Kidney capillary endothelial cell (primary cell): ENCODE measurements at places on chromosomes 16 and 17.

- DNase-seq = peak; percentile 69
These were observed 7.3 kb downstream of the TRIM65 start for GRCh38 chr17:75889454-75889853.

GRCh38 chr17:79720705-79721292 lies 9.9 kb upstream of the ENPP7 start:
- DNase-seq = no peak

- DNase-seq = no peak
These were observed 19.9 kb downstream of the ZCCHC14 start for GRCh38 chr16:87472935-87473334.

GRCh38 chr17:27564463-27564862 lies 66.5 kb upstream of the LGALS9 start:
- DNase-seq = no peak

- no peak for DNase-seq
These were observed 216.3 kb downstream of the SPECC1 start for GRCh38 chr17:20225162-20226115.

- no peak for DNase-seq
These were observed 21.8 kb downstream of the FBXO39 start for GRCh38 chr17:6797718-6798351.

- DNase-seq = no peak
These were observed 44.6 kb downstream of the RAI1 start for GRCh38 chr17:17725752-17726457.

DNA sequence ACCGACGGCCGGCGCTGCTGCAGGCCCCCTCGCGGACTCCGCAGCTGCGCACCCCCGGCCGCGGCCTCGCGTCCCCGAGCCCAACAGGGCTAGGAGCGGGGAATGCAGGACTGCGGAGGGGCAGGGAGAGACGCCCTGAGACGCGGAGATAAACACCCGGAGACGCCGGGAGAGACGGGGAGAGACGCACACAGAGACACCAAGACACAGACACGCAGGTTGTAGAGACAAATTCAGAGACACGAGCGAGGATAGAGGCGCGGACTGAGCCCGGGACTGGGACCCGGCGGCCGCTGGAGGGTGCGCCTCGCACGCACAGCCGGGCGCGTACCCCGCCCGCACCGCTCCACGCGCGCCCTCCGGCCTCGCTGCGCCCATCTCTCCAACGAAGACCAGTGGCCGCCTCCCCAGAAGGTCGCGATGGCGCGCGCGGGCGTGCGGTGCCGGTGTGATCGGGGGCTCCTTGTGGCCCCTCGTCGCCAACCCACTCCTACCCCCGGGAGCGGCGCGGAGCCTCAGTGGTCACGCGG lies 902 bp downstream of the STAC2 start:
- DNase-seq = no peak

- peak; percentile 37 for DNase-seq
These were observed 183.2 kb downstream of the C16orf78 start for GRCh38 chr16:49556606-49557446.

DNA sequence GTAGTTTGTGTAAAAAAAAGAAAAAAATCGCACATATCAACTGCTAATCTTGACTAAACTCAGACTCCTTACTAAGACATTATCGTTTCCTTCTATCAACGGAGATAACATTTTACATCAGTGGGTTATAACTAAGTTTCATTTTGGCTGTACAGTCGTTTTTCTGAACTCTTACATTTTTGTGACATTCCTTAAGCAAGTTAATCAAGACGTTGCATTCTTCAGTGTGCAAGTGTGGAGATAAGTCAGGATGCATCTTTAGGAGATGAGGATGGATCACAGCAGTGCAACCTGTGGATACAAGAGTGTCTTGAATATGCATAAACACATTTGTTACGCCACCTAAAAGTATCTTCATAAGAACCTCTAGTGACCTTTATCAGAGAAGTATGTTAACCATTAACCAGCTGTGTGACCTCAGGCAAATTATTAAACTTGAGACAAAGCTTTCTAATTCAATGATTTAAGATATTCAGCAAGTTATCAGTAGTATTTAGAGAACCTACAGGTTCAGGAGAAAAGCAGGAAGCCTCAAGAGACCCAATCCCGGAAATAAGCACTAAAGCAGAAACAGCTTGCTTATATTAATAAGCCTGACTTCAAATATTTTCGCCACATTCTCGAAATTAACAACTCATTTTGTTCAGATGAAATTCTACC lies 9.4 kb downstream of the CMC2 start:
- no peak for DNase-seq

DNA sequence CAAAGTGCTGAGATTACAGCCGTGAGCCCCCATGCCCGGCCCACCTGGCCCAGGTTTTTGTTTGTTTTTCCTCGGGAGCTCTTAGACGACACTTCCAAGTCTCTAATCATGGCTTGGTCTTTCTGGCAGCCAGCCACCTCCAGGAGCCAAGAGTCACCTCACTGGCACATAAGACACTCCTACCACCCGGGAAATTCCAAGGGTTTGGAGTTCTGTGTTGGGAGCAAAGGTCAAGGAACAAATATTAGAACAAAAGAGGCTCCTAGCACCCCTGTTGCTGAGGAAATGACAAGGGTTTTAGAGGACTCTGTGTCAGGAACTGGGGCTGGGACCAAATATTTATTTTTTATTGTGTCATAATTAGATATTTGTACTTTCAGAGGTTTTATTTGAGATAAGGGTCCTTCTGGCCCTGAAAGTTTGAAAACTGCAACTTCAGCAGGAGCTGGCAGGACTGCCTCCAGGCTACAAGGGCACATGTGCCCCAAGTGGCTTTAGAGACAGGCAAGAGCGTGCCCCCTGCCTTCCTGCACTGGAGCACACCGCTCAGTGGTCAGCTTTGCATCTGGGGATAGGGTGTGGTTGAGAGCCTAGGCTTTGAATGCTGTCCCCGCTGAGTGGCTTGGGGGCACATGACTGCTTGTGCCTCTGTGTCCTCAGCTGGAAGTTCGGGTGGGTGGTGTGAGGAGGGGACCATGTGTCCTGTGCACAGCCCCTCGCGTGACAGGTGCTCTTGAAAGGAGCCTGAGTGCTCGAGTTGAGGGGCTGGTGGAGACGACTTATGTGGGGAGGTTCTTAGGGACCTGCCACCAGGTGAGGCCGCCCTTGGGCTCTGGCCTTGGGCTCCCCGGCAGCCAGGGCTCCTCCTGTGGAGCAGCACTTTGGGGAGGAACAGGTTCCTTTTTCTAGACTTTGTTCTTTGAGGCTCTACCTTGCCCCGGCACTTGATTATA lies 29.7 kb downstream of the MGRN1 start:
- no peak for DNase-seq

- DNase-seq = no peak
These were observed 5.8 kb upstream of the SOCS3 start for GRCh38 chr17:78365561-78366108.

- no peak for DNase-seq
These were observed 3.4 kb upstream of the SSTR5 start for GRCh38 chr16:1069154-1069553.

DNA sequence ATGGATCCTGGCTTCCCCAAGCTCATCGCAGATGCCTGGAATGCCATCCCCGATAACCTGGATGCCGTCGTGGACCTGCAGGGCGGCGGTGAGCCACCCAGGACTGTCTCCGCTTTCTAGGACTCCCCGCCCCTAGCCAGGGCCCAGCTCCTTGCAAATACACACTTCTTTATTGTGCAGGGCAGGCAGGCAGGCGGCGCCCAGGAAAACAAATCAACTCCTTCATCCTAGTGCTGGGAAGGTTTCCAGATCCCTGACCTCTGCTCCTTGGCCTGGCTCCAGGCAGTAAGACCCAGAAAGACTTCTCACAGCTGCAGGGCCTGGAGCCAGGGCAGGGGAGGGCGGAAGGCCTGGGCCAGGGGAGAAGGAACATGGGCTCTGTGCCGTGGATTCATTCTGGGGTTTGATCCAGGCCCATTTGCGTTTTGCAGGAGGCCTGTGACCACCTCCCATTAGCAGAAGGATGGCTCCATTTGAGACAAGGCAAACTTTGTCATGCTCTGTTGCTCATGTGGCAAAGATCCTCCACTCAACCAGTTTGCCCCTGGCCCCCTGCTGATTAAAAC lies 6.0 kb upstream of the LPCAT2 start:
- DNase-seq = no peak

- no peak for DNase-seq
These were observed 28.5 kb upstream of the NACA2 start for GRCh38 chr17:61619493-61619892.
